ENCODE measurements at places on chromosomes 2 and 18. TPM values are rescaled to one million over a fixed set of nuclear protein-coding genes. Genes with fewer than 3 reads are reported as not detected.

TTC27 gene
- 20.6 TPM for total RNA-seq

CHRNG gene
- not detected for total RNA-seq

TXNDC2 gene
- total RNA-seq, result not detected

NGEF gene
- 0.77 TPM for total RNA-seq

SH3RF3 gene
- total RNA-seq, result 1.1 TPM

DNA sequence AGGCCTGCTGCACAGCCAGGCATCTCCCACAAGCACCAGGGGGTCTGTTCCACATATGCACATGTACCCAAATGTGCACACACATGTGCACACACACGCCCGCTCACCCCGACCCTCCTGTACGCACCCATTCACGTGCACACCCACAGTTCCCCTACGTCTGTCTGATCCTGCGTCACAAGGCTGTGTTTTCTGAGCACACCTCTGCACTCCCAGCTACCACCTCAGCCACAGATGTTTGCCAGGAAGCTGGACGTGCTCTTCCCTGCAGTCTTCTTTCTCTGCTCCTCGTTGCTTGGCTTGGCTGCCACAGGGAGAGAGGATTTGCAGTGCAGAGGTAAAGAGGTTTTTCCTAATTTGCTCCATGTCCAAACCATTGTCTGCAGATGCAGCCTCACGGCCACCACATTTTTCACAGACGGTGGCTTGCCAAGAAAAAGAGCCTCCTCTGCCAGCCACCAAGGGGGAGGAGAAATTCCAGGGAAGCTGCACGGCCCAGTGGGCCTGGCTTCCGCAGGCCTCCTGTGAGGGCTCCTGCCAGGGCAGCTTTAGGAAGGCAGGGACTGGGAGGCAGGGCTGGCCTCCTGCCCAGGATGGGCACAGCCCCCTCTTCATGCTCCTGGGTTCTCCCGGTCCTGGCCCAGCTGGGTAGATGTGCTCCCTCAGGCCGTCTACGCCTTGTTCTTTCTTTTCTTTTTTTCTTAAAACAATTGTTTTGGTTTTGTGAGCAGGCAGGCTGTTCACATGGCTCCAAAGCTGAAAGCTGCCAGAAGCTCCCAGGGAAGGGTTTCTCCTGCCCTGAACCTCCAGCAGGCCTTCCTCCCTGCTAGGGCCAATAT lies 29.3 kb upstream of the HS6ST1 start:
- no peak for DNase-seq

DNA sequence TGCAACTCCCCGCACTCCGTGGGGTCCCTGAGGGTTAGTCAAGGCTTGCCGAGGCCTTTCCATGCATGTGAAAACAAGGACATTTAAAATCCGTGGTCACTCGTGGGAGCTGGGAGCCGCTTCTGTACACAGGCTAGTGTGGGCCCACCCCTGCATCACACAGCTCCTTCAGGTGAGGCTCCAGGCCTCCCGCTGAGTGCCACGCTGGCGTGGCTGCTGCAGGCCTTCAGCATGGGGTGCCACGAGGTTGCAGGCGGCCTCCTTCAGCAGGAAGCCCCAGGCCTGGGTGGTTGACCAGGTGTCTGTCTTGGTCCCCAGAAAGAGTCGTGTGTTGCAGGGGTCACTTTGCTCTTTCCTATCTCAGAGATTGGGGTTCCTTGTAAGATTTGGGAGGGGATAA lies 6.6 kb downstream of the KLHL30 start:
- DNase-seq, result no peak

GRCh38 chr18:48009116-48009745 lies 78.8 kb upstream of the SMAD2 start:
- DNase-seq, result no peak

Data from Caco-2 (cell line).